ENCODE measurements at places on chromosomes 2 and 18.

DNA sequence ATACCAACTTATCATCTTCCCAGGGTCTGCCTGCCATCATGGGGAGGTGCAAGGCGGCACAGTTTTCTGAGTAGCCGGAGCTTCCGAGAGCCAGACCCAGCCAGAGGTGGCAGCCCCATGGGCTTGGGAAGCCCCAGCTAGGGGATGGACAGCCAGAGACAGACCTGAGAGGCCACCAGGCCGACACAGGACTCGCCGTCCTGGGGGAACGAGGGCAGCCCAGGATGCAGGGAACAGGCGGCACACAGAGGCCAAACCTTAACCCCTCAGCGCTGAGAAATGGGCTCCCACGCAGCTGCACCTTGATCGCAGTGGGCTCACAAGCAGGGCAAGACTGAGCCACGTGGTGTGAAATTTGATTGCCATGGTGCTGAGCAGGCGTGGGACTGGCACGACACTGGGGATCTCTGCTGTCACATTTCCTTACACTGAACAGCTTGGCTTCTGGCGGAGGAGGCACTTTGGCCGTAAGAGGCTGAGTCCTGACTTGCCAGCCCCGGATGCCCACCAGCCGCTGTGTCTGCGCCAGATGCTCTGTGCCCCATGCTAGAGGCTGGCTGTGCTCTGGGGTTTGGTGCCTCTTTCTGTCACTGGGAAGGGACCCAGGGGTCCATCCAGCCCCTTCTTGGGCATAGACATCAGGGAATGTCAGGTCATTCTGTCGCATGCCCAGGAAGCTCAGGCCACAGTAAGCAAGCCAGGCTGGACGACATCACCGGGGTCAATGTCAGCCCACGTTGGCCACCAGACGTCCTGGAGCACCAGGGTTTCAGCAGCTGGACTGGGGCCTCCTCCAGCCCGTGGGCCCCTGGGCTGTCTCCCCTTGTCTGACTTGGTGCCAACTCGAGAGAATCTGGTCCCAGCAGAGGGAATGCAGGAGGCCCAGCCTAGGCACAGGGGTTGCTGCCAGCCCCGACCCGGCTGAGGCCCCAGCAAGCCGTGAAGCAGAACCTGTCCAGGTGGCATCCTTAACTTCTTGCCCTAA lies 312.1 kb upstream of the MYT1L start:
- DNase-seq = no peak

DNA sequence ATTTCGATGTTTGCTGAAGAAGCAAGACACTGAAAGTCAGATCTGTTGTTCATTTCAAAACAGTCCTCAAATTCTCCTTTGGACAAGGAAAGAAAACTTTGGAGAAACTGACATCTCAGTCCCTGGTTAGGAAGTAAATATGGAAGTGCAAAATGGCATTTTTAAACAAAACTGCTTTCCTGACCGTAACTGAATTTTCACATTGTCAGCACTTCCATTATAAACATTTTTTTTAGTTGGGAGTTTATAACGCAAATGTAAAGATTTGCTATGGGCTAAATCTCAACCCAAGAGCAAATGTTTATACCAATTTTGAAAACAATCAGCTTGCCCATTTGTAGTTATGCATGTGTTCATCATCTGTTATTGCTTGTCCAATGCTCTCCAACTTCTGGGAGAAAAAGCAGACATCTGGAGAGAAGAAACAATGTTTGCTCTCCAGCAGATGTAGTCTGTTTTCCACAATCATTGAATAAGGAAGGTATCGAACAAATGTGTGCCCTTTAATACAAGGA lies 520.1 kb downstream of the ARHGAP15 start:
- DNase-seq = no peak

DNA sequence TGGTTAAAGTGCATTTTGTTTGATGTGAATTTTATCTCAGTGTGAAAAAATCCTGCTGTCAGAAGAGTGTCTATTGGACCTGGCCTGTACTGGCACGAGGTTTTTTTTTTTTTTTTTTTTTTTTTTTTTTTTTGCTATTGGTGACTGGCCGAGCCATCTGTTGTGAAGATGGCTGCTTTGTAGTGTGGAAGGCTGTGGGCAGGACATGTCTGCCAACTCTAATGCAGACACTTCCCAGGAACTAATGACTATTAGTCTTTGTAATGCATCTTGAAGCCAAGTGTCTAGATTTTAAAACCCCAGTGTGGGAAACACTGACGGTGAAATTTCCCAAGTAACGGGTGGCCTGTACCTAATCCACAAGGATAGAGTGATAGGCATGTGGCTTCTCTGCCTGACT lies 34.3 kb downstream of the ZAP70 start:
- no peak for DNase-seq

GRCh38 chr2:25794544-25795276 lies 83.6 kb downstream of the ASXL2 start:
- DNase-seq = no peak

GRCh38 chr2:29990129-29990528 lies 68.7 kb upstream of the ALK start:
- peak; percentile 72 for DNase-seq

GRCh38 chr2:102037681-102038080 lies 45.9 kb downstream of the IL1R2 start:
- DNase-seq = no peak

DNA sequence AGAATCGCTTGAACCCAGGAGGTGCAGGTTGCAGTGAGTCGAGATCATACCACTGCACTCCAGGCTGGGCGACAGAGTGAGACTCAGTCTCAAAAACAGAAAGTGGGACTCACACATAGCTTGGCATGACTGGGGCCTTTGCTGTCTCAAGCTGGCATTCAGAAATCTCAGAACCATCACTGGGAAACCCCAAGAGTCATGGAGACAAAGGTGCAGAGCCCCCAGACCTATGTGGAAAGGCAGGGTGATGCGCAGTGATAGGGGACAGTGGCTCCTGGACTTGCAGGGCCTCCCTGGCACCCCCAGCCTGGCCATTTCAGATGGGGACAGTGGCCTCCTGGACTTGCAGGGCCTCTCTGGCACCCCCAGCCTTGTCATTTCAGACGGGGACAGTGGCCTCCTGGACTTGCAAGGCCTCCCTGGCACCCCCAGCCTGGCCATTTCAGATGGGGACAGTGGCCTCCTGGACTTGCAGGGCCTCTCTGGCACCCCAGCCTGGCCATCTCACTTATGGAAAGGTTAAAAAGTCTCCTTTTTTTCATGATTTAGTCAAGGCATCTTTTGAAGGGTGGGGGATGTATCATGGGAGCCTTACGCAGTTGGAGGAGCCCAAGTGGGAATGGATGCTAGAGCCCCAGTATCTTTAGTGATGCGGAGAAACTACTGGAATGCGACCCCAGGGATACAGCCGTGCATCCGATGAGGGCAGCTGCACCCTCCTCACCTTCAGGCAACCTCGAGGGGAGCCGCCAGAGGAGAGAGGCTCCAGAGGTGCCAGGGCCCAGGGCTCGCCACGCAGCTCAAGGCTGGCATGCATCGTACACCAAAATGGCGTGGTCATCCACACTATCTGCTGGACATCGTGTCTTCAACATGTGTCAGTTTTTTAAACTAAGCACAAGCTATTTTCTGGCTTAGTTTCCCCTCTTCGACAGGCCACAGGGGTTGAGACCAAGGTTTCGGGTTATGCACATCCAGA lies 30.5 kb downstream of the ZNF516 start:
- DNase-seq = no peak

GRCh38 chr2:46171411-46171953 lies 125.7 kb upstream of the EPAS1 start:
- no peak for DNase-seq

- no peak for DNase-seq
Measured at GRCh38 chr2:38263293-38263692, 113.8 kb downstream of the ATL2 start.

DNA sequence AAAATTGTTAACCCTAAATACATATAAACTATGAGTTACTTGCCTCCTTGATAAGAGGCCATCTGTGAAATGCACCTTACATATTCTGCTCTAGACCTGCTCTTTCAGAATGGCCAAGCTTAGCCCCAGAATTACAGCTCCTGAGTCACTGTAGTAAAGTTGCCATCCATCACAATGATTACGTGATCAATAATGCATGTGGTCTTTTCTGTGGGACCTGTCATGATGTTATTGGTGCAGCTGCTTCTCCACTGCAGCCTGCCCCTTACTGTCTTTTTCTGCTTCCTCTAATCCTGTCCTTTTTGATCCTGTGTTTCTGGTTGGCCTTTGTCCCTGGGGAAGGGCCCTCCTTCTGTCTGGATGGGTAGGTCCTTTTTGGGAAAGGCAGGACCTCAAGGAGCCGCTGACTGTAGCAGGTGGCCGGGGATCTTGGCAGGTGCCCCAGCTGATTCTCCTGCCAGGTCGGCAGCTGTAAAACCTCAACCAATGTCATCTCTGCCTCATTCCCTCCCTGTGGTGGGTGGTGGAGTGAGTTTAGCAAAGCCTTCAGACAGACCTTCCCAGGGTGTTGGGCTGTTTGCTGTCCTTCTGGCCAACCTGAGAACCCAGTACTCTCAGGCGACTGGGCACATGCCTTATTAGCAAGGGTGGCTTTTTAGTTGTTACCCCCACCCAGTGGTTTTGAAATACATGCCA lies 126.2 kb upstream of the EML6 start:
- no peak for DNase-seq

DNA sequence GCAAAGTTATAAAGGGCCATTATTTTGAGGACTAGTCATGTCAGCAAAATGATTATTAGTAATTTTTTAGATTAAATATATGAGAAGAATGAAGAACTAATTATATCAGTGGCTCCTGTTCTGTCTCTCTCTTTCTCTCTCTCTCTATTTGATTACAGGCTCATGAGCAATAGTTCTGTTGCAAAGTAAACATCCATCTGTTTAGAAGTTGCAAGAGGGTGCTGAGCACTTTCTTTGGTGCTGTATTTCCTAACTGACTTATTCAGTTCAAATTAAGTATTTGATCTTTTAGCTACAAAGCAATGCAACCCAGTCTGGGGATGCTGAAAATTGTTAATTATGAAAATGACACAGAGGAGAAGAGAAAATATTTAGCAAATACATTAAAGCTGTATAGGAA lies 408.1 kb upstream of the UBE2E3 start:
- no peak for DNase-seq

DNA sequence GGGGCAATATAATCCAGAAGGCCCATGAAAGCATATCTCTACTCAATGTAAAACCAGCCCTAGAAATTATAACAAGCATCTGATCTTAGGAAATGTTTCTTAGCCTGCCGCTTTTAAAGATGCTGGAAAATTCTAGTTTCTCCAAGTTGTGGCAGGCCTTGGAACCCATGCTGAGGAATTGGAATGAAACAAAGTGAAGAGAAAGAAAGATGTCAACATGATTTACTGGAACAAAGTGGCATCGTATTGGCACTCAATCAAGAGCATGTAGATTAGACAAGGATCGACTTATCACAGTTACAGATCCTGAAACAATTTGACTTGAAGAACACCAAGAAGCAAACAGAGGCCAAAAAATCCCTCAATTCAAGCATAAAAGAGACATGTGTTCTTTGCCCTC lies 28.7 kb downstream of the CNTNAP5 start:
- DNase-seq = no peak

DNA sequence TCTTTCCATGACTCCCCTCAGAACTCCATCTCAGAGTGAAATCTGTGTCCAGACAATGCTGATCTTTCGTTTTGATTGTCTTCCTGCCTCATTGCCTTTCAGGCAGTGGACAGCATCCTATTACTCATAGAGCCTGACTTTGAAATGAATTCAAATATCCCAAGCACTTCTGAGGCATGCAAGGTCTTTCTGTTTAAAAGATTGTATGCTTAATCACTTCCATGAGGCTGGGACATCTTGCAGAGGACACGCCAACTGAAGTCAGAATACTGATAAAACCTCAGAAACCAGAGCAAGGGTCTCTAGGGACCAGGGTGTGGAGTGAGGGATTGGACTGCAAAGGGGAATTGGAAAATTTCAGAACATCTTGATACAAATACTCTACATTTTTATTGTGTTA lies 836.5 kb upstream of the ID2 start:
- no peak for DNase-seq

DNA sequence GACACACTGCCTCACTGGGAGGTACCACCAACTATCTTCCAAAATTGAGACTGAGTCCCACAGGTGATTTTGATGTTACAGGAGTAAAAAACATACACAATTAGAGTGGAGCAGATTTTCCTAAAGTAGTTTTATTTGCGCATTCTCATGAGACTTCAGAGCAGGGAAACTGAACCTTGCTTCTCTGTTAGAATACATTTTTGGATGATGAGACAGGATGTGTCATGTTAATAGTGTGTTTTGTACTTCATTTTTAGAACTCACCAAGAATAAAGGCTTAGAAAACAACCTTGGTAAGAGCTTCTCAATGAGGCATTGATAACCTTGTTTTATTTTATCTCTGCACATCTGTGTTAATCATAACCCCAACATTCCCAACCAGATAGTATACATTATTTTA lies 310.2 kb upstream of the GALNT5 start:
- no peak for DNase-seq

GRCh38 chr2:98903064-98903355 lies 33.0 kb downstream of the CRACDL start:
- no peak for DNase-seq

- DNase-seq = no peak
Measured at GRCh38 chr2:164840458-164840929, 1.1 kb downstream of the COBLL1 start.

DNA sequence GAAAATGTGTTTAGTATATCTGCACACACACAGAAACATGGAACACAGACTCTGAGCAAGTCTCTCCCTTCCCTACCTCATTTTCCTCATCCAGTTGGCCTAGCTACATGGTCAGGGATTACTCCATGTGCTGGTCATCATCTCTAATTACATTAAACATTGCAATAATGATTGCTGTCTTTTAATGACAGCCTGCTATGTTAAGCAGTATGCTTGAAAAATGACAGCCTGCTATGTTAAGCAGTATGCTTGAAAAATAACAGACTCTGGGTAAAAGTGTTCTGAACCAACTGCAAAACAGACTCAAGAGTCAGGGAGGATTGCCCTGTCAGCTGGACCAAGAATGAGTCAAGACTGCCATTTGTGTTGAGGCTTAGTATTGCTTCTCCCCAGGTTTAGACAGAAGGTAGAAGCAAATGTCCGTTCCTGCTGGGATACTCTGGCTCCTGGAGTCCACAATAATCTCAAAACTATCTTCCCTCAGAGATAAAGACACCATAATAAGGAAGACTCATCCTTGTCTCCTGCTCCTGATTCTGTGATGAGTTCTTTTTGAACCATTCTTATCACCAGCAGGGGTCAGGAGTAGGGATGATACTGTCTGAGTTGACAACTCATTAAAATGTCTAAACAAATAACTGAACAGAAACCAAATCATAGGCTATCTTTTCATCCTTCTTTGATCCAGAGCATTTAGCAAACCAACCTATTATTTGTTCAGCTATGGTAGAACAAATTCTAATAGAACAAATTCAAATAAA lies 57.7 kb downstream of the CCDC93 start:
- no peak for DNase-seq

DNA sequence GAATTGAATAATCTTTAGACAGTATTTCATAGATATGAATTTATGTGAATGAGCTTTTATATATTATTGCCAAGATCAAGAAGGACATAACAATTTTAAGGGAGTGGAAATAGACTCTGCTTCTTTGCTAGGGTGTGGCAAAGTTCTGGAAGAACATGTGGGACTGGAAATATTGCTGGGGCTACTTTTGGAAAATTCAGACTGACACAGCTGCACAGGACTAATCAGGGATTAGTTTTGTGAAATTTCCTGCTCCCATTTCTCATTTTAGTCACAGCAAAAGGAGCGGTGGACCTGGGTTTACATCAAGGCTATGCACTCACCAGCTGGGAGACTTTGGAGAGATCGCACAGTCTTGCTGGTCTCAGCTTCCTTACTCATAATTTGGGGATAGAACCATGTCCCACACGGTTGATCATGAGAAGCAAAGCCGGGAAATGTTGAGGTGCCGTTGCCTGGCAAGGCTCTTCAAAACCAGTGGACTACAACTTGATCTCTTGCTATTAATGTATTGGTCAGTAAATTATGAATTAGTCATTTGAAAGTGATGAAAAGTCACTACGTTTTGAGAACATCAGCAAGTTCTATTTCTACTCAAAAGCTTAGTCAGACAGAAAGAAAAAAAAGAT lies 42.4 kb downstream of the IL1RL2 start:
- no peak for DNase-seq
